Activated CD8-positive, alpha-beta T cell treated with anti-CD3 and anti-CD28 coated beads for 36 hours (primary cell): ENCODE measurements at places on chromosomes 7 and 10. TPM values are rescaled to one million over a fixed set of nuclear protein-coding genes. Genes with fewer than 3 reads are reported as not detected.

Gene AQP1
- total RNA-seq: 0.22 TPM

Gene OR6V1
- total RNA-seq: not detected

Gene CYP2W1
- not detected for total RNA-seq

Gene ADAM22
- 2.3 TPM for total RNA-seq

Gene WDR86
- 0.25 TPM for total RNA-seq

Gene PDIA4
- 75.7 TPM for total RNA-seq
